ENCODE measurements at places on chromosomes 11 and 22.

DNA sequence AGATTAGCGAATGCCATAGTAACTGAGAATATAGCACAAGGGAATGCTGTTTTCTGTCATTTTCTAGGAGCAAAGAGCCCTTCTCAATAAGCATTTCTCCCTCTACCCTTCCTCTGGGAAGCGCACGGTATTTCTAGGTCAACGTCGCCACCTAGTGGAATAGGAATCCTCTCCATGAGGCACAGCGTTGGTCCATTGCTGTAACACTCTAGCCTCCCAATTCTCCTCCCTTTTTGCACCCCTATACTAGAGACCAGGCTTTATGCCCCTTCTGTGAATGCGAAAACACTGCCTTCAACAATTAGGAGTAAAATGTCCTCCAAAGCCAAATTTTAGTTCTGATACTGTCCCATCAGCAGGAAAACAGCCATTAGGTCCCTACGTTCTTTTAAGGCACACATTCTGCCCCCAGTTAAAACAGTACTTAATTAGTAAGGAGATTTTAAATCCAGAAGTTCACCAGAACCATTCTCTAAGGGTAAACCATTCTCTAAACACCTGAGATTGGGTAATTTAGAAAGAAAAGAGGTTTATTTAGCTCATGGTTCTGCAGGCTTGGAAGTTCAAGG, 12.8 kb upstream of the HYLS1 start:
- no peak for DNase-seq

GRCh38 chr11:68414496-68415221, 45.9 kb upstream of the PPP6R3 start:
- DNase-seq: no peak

DNA sequence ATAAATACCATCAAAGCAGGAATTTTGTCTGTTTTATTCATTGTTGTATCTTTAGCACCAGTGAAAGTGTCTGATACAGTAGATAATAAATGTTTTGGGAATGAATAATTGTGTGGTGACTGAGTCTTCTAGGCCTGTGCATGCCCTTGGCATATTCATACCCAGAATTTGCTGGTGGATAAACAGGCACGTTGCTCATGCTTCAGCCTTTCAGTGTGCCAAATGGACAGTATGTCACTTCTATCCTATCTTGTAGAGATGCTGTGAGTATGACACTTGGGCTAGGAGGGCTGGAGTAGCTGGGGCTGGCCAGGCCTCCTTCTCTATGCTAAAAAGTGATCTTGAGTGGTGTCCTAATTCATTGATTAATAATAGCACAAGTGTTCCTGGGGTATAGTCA, 287.3 kb upstream of the DDI1 start:
- no peak for DNase-seq

DNA sequence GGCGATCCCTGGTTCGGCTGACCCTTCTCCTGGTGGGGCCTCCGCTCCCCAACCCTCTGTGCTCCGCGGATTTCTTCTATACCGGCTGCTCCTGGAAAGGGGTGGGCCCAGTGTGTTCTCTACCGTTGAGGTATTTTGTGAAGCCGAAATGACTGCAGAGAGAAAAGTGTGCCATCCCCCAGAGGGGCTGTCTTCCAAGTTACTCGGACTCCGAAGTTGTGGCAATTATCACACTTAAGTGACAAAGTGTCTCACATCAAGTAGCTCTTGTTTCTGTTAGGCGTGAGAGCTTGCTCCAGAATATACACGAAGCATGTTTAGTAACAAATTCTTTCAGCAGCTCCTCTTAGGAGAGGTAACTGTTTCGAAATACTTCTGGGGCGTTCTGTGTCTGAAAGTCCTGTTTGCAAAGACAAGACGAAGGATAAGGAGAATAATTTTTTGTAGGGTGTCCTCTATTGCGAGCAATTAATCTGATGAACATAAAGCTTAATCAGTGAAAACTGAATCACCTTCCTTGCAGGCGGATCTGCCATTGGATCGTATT, 434 bp downstream of the XPNPEP3 start:
- no peak for DNase-seq

- DNase-seq: no peak
Measured at GRCh38 chr22:19055801-19056200, 66.4 kb downstream of the DGCR2 start.

DNA sequence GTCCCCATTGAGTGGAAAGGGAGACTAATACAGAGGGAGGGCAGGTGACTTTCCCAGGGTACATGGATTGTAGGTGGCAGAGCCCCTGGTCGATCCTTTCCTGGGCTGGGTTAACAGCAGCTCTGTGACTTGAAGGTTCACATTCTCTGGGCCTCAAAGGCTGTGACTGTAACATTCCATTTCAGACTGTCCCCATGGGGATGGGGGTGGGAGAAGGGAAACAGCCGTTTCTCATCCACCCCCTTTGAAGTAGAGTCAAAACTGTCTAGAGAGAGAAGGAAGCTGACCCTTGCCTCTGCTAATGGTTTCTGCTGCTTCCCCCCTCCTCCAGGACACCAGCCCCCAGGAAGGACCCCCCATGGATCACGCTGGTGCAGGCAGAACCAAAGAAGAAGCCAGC, 19.2 kb downstream of the MICALL1 start:
- DNase-seq: no peak

- DNase-seq: no peak
Measured at GRCh38 chr22:50694766-50695420, 22.3 kb downstream of the SHANK3 start.
